ENCODE measurements at places on chromosomes 3 and 15.

GRCh38 chr3:156630081-156630772, 44.2 kb upstream of the TIPARP start:
- DNase-seq = peak; percentile 69

DNA sequence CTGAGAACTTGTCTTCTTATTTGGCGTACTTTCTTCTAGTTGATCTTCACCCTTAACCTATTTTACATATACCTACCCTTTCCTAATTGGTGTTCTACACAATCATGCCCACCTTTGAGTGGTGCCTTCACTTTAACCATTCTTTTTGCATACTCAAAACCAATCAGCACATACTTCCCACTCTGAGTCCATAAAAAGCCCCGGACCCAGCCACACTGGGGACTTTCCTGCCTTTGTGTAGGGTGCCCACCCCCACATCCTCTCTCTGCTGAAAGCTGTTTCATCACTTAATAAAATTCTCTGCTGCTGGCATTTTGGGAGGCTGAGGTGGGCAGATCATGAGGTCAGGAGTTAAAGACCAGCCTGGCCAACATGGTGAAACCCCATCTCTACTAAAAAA, 15.9 kb upstream of the CHST2 start:
- DNase-seq = no peak

GRCh38 chr3:194029846-194030245, 106.1 kb upstream of the HES1 start:
- DNase-seq = no peak

DNA sequence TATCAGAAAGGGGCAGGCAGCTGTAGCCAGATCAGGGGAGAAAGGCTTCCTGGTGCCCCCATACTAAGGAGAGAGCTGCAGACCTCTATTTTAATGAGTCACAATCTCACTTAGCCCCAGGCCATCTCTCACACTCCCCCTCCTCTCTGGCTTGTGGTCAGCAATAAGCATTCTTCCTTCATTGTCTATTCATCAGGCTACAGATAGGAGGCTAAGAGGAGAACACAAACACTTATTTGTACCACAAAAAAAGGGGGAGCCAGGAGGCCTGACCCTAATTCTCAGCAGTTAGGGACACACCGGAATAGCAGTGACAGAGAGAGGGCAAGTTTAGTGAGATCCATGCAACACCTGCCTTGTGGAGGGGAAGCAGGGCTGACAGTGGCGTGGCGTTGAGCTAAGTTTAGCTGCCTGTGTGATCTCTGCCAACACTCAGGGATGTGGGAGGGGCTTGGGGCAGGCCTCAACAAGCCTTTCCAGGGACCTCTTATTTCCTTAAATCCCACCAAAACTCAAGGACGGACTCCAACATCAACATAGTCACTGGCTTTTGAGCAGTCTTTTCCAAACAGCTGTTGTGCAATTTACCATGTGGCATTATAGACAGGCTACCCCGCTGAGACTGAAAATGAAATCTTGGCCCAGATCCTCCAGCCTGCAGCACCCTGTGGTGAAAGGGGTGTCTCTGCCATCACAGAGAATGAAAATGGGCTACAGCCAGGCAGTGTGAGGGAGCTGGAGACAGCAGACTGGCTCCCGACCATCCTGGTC, 191.9 kb upstream of the TSC22D2 start:
- peak; percentile 68 for DNase-seq

- no peak for DNase-seq
Observed at GRCh38 chr3:102030661-102031060, 181.3 kb downstream of the NFKBIZ start.

- DNase-seq = no peak
Observed at GRCh38 chr3:4936982-4937614, 42.1 kb upstream of the BHLHE40 start.

DNA sequence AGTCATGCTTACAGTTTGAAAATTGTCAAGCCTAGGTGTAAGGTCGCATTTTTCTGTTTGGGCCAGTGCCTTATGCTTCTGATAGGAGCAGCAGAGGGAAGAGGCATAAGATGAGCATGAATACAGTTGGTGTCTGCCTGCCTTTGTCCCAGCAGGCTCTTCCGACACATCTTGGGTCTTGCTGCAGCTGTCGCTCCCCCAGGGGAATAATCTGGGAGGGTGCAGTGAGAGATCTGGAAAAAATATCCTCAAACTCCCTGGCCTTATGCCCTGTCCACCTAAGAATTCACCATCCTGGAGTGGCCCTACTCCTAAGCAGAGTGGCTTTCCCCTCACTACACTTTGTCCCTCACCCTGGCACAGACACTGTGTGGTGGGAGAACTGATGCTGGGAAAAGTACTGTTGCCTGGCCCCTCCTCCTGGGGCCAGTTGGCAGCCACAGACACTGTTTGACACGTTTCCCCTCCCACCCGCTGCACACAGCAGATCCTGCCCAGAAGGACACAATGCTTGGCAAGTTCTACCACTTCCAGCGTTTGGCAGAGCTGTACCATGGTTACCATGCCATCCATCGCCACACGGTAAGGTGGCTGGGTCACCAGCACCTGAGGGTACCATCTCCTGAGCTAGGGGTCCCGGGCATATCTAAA, 21.1 kb upstream of the RHO start:
- no peak for DNase-seq

DNA sequence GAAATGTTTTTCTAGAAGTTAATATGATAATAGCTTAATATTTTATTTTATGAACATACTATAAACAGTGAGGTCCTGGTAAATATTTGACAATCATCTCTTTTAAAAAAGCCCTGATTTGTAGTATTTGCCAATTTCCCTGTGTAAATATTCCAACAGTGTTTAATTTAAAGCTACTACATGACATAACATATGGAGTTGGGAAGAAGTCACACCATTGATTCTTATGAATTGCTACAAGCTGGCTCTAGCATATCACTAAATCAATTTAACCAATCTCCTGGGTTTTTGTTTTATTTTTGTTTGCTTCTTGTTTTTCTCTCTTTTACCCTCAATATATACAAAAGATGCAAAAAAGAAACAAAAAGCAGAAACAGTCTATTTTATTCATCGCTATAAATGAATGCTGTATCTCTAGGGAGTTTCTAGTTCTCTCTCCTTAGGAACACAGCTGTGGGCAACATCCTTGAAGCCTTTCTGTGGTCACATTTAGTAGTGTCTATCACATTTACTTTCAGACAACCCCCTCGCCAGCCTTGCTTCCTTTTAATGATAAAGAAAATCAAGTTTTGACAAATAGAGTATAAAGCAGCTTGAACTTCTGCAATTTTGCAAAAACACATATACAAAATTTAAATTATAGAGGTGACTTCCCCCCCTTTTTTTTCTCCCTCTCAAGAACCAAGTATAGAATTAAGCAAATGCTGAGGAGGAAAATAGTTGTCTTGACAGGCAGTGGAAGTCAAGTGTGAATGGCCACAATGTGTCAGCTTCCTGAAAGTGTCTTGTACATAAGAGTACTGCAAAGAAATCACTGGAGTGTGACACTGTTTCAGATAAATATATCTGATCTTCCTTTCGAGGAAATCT, 21.4 kb downstream of the CCR1 start:
- no peak for DNase-seq

- peak; percentile 95 for DNase-seq
Observed at GRCh38 chr3:139764936-139765335, 87.2 kb upstream of the NMNAT3 start.

DNA sequence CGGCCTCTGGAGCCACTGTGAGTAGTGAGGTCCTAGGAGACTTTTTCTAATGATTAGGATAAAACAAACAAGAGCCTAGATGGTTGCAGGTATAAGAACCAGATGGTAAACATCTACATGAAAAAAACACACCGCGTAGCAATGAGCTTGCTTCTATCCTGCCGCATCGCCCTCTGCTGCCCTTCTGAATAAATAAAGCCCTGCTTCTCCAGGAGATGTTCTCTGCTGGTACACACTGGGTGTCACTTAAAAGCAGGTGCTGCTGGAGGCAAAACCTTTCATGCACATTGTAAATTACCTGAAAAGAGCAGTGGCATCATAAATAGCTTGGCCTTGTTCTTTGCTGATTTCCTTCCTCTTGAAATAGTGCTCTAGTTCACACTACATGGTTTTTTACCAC, 164.4 kb upstream of the TOPAZ1 start:
- DNase-seq = no peak

DNA sequence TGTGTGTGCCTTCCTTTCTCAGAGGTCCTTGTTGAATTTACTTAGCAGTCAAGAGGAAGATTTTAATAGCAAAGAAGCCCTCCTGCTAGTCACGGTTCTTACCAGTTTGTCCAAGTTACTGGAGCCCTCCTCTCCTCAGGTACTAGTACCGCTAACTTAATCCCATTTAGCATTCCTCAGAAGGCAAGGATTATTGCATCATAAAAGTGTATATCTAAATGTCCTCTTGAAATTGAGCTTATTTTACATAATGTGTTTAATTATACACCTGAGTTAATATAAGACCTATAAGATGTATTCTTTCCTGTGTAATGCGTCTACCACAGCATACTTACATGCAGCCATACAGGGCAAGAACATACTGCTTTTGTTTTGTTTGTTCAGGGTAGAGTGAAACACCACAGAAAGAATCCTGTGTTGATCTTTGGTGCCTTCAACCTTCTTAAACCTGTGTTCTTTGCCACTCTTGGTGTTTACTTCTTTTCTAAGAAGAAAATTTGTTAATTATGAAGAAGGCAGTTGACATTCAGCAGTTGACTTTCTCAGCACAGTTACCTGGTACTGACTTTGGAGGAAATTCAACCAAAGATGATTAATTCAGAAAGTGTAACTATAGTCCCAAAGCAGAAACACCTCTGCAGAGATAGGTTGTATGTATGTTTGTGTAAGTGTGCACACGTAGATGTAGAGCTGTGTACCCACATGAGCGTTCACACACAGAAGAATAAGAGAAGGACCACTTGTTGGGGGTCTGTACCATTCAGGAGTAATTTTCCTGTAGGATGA, 33.1 kb downstream of the POLG start:
- DNase-seq = no peak

DNA sequence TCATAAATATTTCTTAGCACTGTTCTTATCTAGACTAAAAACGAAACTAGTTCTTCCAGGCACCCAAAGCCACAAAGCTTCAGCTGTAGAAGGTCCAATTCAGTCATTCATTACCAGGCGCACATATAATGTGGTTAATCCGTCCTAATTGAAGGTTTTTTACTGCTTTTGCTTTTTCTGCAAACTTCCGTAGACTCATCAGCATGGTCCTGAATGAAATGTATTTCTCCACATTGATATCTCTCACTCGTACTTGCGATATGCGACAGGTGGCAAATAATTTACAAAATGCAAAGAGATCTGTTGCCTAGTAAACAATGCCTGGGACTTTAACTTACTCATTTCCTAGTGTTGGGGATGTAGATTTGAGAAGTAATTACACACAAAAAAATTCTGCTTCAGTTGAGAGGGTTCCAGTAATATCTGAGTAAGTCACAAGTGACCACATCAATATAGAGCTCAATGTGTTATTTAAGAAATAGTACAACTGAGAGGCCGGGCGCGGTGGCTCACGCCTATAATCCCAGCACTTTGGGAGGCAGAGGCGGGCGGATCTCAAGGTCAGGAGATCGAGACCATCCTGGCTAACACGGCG, 75.0 kb upstream of the MBNL1 start:
- no peak for DNase-seq

GRCh38 chr3:9730657-9731205, 804 bp upstream of the BRPF1 start:
- DNase-seq = no peak

DNA sequence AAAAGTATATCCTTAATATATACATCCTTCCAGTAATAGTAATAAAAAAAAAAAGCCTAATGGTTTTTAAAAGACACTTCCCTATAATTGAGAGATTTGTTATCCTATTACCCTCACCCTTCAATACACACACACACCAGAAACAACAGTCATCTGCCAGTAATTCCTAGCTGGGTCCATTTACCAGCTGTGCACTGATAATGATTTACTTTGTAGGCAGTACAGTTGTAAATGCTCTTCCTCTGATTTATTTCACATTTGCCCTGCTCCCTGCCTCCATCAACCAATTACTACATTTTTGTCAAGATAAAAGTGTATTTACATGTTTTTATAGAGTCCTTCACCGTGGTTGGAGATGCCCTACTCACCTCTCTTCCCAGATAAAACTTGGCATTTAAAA, 12.4 kb downstream of the TPM1 start:
- DNase-seq = no peak

DNA sequence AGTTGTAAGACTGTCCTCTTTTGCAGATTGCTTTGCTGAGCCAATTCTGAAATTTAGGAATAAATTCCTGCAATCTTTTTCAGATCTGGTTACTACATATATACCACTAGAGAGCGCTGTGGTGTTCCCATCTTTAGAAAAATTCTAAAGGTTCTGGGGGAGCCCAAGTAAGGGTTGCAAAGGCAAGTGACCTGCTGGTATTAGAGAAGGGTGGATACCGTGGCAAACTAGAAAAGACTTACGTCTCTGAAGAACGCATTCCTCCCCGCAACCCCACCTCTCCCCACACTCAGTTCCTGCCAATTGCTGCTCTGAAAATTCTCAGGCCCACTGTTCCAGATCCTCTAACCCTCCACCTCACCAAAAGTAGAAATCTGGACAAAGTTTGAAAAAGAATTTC, 48.5 kb downstream of the EFHB start:
- DNase-seq = no peak

GRCh38 chr3:80244390-80244789, 476.6 kb upstream of the ROBO1 start:
- DNase-seq = no peak

DNA sequence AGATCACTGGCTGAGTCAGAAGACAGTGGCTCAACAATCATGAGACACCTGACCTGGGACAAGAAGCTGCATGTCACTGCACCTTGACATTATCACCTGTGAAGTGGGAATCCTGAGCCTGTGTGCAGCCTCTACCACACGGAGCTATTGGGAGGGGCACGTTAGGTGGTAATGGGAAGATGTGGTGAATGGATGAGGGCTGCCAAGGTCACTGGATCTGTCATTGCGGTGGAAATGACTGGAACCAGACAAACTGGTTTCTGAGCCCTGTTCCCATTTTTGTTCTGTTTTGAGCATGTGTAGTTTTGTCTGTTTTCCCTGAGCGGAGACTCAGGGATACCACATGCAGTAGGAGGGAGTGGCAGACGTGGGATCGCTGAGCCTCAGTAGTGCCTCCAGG, 235.5 kb downstream of the OPA1 start:
- no peak for DNase-seq

GRCh38 chr3:152615681-152616080, 219.2 kb upstream of the P2RY1 start:
- DNase-seq = peak; percentile 1

DNA sequence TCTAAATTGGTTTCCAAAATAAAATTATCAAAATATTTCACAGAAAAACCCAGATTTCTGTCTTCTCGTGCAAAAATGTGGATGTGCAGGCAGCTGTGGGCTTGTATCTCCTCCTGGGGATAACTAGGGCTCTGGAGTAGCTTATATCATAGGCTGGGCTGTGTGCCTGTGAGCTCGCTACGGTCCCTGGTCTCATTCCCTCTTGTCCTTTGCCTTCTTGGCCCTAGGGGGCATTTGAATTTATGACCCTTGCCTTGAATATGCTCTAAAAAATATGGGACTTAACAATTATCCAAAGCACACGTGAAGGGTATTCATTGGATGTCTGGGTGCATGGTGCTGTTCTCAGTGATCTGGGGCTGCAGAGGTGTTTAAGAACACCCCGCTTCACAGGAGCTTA, 132.6 kb downstream of the PDZRN3 start:
- DNase-seq = no peak

GRCh38 chr3:60770532-60770931, 480.7 kb downstream of the FHIT start:
- no peak for DNase-seq

- no peak for DNase-seq
Observed at GRCh38 chr3:71254281-71255057, 329.1 kb downstream of the FOXP1 start.

- no peak for DNase-seq
Observed at GRCh38 chr3:170155604-170156003, 25.9 kb downstream of the PHC3 start.

GRCh38 chr3:45227071-45227820, 1.2 kb upstream of the TMEM158 start:
- DNase-seq = no peak
